ENCODE measurements at places on chromosomes 16 and 17. TPM values are rescaled to one million over a fixed set of nuclear protein-coding genes. Genes with fewer than 3 reads are reported as not detected.

DNA sequence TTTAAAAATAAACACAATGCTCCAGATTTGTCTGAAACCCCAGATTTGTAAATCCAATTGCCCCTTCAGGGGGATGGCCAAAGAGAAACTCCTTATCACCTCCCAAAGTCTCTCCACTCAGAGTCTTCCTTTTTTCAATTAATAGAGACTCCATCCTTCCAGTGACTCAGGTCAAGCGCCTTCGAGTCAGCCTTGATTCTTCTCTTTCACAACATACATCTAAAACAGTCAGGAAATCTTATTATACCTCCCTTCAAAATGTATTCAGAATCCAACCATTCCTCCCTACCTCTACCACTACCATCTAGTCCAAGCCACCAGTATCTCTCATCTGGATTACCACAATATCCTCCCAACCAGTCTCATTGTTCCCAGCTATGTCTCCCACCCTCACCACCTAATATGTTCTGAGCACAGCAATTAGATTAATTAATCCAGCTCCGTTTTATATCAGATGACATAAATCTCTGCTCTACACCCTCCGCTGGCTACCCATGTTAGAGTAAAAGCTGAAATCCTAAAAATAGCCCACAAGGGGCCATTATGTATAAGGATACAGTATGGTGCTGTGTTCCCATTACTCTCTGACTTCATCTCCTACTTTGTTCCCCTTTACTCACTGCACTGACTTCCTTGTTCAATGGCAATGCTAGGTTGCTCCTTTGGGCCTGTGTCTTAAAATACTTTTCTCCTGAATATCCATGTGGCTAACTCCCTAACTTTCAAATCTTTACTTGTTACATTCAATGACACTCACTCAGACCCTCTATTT is 11.8 kb downstream of the SIAH1 start:
- DNase-seq: no peak

GRCh38 chr17:33038740-33039139 is 47.1 kb downstream of the SPACA3 start:
- peak; percentile 18 for DNase-seq

The CCL7 gene
- not detected for total RNA-seq

DNA sequence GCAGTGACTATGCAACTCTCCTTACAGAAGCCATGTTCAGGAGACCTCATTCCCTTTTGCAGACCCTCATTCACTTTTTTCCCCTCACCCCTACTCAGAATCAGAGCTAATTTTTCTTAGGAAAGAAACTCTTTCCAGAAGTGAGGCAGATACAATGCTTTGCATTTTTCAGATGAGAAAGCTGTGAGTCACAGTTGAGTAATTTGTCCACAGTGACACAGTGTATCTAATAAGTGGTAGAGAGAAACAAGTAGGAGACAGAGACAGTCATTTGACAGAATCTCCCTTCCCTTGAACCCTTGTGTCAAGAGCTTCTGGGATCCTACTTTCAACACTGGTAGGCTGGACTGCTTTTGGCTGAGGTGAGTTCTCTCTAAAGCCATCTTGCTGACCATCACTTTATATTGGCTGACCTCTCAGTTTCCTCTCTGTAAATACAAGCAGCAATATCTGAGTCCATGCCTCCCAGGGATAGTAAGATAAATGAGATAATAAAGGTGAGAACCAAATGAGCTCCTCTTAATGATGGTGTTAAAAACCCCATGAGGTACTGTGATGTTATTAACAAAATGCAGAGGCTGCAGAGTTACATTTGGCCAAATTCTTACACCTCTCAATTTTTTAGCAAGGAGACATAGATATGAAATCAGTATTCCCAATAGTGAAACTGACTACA is 130.8 kb downstream of the CA10 start:
- peak; percentile 81 for DNase-seq

The OR1A1 gene
- total RNA-seq: not detected

DNA sequence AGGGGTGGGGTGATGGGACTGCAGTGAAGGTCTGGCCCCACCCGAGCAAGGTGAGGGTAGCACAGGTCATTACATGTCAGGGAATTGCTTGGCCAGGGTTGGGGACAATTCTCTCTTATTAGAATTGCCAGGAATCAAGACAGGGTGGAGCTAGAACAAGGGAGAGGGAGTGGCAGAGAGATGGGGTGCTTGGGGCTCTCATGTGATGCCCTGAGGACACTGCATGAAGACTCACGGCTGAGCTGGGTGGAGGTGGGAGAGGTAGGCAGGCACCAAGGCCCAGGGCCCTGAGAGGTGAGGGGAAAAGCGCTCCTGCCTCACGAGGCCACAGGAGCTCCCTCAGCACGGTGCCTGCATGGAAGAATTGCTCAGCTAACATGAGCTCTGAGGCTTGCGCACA is 3.6 kb downstream of the DPEP1 start:
- DNase-seq: no peak

GRCh38 chr17:76434870-76435269 is 18.1 kb downstream of the UBE2O start:
- DNase-seq: peak; percentile 58

The TBX2 gene
- total RNA-seq: 8.5 TPM

The ALOXE3 gene
- total RNA-seq: 3.6 TPM

GRCh38 chr16:17244872-17245551 is 225.7 kb downstream of the XYLT1 start:
- no peak for DNase-seq

GRCh38 chr16:72270531-72270930 is 98.6 kb upstream of the PMFBP1 start:
- DNase-seq: no peak

DNA sequence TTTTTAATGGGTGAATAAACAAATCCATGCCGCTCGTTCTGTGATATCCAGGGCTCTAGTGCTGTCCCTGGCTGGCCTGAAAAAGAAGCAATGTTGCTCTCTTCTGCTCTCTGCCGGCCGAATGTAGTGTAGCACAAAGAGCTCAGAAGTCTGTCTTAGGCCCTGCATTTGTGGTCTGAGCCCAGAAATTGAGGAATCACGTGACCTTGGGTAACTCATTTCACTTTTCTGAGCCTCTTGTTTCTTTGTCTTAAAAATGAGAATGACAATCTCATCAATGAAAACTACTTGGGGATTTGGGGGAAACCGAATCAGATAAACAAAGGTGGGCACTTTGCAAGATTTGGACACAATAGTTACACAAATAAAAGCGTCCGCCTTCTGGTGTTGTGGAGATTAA is 381.6 kb upstream of the ASIC2 start:
- DNase-seq: peak; percentile 52

DNA sequence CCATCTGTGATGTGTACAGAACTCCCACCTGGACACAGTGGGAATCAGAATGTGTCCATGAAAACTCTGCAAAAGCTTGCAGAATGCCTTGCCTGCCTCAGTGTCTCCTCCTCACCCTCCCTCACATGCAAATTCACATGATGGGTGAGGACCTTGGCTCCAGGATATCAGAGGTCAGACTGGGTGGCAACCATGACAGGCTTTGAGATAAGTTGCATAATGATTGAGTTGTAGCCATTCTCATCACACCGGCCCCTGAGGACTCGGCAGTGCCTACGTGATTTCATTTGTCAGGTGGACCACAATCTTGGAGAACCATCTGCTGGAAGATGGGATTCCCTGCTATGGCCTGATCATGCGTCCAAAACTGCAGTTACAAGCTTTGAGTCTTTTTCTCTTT is 3.9 kb upstream of the ADCY9 start:
- DNase-seq: no peak

The PGS1 gene
- total RNA-seq: 47.0 TPM

The ULK2 gene
- 15.8 TPM for total RNA-seq

GRCh38 chr16:77882358-77882757 is 94.0 kb downstream of the VAT1L start:
- no peak for DNase-seq

DNA sequence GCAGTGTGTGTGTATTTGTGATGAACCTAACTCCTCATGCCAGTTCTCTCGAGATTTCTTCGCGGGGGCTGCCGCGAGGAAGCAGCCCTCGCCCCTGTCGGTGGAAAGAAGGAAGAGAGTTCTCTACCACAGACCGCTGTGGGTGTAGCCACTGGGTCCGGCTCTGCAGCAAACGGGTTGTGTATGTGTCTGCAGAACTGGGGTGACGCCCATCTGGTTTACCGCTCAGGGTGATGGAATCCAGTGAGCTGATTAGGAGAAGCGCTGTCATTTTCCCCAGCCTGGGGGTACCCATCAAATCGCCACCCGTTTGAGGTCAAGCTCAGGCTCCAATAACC is 7.7 kb downstream of the CORO6 start:
- no peak for DNase-seq

The IL17C gene
- not detected for total RNA-seq

Data from PC-3 (cell line).